Activated CD8-positive, alpha-beta T cell treated with anti-CD3 and anti-CD28 coated beads, Interleukin-2, amount 10 ng/mL, durations not matched to agents 7 days and 5 days (primary cell): ENCODE measurements at places on chromosomes 5 and 9. TPM values are rescaled to one million over a fixed set of nuclear protein-coding genes. Genes with fewer than 3 reads are reported as not detected.
A peak's percentile ranks its signal among the peaks of the same experiment; 100 is the strongest.

GRCh38 chr5:109888989-109889388, 199.3 kb downstream of the MAN2A1 start:
- no peaks in the 10 kb centered on the region for H3K27me3 ChIP-seq
- H3K4me1 ChIP-seq = no peaks in the 10 kb centered on the region
- H3K4me3 ChIP-seq = no peak overlapping the region
- DNase-seq = no peak

The SPATA31D4 gene
- total RNA-seq = not detected

DNA sequence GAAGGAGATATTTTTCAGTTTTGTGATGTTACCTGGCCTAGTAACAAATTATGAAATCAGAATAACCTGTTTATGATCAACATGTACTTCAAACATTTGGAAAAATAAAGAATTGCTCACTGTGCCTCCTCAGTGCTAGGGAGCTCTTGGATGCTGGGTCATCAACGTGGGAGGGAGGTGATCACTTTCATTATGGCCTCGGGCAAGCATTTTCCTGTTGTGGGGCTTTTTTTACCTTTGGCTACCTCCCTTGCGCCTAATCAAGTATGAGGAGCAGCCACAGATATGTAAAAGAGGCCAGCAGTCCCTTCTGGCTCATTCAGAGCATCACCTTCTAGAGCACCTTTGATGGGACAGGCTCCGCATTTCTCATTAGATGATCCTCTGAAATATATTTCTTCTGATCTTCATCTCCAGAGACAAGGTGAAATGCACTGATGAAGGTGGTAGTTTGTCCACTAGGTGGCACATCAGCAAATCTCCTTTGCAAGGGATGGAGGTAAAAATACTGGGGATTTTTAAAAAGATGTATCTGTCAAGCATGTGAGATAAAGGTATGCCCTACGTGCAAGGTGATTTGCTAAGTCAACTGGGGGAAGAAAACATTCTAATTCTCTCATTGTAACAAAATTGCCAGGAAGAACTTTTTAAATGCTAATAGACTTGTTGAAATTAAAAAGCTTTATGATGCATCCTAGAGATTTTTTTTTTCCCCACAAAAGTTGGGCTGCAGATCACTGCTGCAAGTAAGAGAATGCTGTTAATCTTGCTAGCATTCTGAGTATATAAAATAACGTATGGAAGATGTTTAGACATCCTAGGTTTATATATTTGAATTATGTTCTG, 218.2 kb downstream of the MAST4 start:
- no peak overlapping the region for H3K27ac ChIP-seq
- no peaks in the 10 kb centered on the region for H3K36me3 ChIP-seq
- DNase-seq = peak; percentile 74
- H3K4me3 ChIP-seq = no peak overlapping the region
- peaks cover 4% of the 10 kb centered on the region for H3K27me3 ChIP-seq

GRCh38 chr5:6731465-6732237, 18.4 kb downstream of the TENT4A start:
- H3K36me3 ChIP-seq = peaks cover 39% of the 10 kb centered on the region
- no peak overlapping the region for H3K27ac ChIP-seq
- peaks cover 88% of the 10 kb centered on the region for H3K4me1 ChIP-seq
- no peak for DNase-seq
- no peaks in the 10 kb centered on the region for H3K27me3 ChIP-seq

- peak; percentile 48 for DNase-seq
- H3K27ac ChIP-seq = peak overlapping the region; percentile 40
- no peaks in the 10 kb centered on the region for H3K27me3 ChIP-seq
- no peak overlapping the region for H3K4me3 ChIP-seq
These were observed 133.7 kb upstream of the IQGAP2 start for GRCh38 chr5:76269259-76269931.

The GFI1B gene
- not detected for total RNA-seq

The KCNIP1 gene
- not detected for total RNA-seq

- peaks cover 2% of the 10 kb centered on the region for H3K27me3 ChIP-seq
- no peak for DNase-seq
These were observed 20.7 kb upstream of the STX17 start for GRCh38 chr9:99885747-99886146.

GRCh38 chr5:179177711-179178575, 117.8 kb downstream of the ZNF354C start:
- no peak overlapping the region for H3K27ac ChIP-seq
- no peak overlapping the region for H3K4me3 ChIP-seq
- H3K27me3 ChIP-seq = no peaks in the 10 kb centered on the region
- H3K4me1 ChIP-seq = peaks cover 8% of the 10 kb centered on the region
- no peaks in the 10 kb centered on the region for H3K36me3 ChIP-seq

GRCh38 chr9:89494199-89494598, 3.7 kb downstream of the SEMA4D start:
- DNase-seq = no peak
- peak overlapping the region; percentile 92 for H3K4me3 ChIP-seq
- peaks cover 75% of the 10 kb centered on the region for H3K4me1 ChIP-seq
- H3K27ac ChIP-seq = peak overlapping the region; percentile 58

GRCh38 chr5:173973616-173973969, 15.4 kb upstream of the C5orf47 start:
- no peaks in the 10 kb centered on the region for H3K36me3 ChIP-seq

DNA sequence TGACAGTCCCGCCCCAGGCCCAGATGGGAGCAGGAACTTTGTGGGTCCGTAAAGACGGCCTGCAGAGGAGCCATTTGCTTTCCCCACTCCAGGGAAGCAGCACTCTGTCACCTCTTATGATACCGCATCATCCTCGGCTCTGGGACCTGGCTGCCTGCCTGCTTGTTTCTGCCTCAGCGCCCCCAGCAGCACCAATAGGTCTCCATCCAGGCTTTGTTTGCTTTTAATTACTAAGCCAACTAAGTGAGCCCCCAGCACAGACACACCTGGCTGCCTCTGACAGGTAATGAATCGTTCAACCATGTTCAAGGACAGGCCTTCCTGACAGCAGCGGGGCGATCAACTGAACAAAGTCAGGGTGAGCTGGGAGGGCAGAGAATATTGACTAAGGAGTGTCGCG, 141.4 kb downstream of the C5orf15 start:
- peaks cover 3% of the 10 kb centered on the region for H3K27me3 ChIP-seq
- no peaks in the 10 kb centered on the region for H3K36me3 ChIP-seq
- no peak overlapping the region for H3K4me3 ChIP-seq
- no peak for DNase-seq
- no peak overlapping the region for H3K27ac ChIP-seq
- peaks cover 29% of the 10 kb centered on the region for H3K4me1 ChIP-seq

DNA sequence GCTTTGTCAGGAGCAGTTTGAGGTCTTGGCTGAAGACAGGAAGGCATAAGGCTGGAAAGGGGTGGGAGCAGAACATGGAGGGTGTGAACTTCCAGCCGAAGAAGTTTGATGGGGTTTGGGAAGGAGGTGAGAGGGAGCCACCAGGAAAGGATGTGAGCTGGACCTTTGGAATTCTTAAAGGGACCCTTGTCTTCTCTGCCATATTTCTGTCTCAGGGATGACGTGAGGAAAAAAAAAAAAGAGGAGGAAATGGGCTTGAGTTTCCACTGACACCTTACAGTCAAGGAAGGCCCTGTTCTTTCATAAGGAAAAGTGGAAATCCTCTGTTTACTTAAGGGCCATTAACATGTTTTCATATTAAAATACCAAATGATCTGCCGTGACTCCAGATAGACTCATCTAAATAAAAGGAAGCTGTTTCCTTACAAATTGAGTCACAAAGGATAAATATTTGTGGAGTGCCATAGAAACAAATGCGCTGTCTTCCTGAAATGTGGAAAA, 132.1 kb downstream of the PALM2AKAP2 start:
- H3K36me3 ChIP-seq = no peaks in the 10 kb centered on the region
- H3K27ac ChIP-seq = no peak overlapping the region
- no peak for DNase-seq
- H3K27me3 ChIP-seq = peaks cover 4% of the 10 kb centered on the region

DNA sequence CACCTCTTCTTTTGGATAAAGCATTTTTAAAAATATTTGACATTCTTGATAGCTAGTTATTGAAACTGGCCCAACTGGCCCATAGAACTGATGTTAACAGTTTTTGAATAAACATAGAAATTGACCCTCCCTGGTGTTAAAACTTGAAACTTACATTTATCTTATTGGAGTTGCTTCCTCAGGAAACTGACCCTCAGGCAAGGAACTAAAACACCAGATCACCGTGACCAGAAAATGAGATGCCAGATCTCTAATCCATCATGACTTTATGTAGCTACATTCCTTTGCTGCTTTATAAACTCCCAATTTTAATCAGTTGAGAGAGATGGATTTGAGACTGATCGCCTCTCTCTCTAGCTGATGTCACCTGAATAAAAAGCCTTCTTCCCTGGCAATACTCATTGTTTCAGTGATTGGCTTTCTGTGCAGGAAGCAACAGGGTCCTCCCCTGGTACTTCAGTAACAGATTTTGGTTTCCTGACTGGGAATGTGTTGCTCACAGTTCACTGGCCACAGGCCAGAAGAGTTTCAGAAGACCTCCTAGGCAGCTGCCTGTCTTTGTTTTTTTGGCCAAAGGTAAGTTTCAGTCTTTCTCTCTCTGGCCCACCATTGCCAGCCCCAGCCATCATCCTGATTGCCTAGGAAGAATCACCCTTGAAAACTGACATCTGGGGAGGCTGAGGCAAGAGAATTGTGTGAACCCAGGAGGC, 212.4 kb downstream of the DTWD2 start:
- no peak overlapping the region for H3K4me3 ChIP-seq
- H3K27me3 ChIP-seq = no peaks in the 10 kb centered on the region
- no peak for DNase-seq
- H3K36me3 ChIP-seq = no peaks in the 10 kb centered on the region
- H3K4me1 ChIP-seq = no peaks in the 10 kb centered on the region
- H3K27ac ChIP-seq = no peak overlapping the region

- peak overlapping the region; percentile 99 for H3K27ac ChIP-seq
- H3K4me3 ChIP-seq = no peak overlapping the region
- no peaks in the 10 kb centered on the region for H3K27me3 ChIP-seq
- H3K4me1 ChIP-seq = peaks cover 78% of the 10 kb centered on the region
These were observed 178.0 kb upstream of the DMAC1 start for GRCh38 chr9:7977586-7977985.

GRCh38 chr5:135216471-135217343, 182.3 kb downstream of the MACROH2A1 start:
- H3K4me1 ChIP-seq = no peaks in the 10 kb centered on the region
- H3K36me3 ChIP-seq = no peaks in the 10 kb centered on the region
- no peak overlapping the region for H3K4me3 ChIP-seq
- no peak overlapping the region for H3K27ac ChIP-seq
- H3K27me3 ChIP-seq = peaks cover 16% of the 10 kb centered on the region

- H3K36me3 ChIP-seq = peaks cover 5% of the 10 kb centered on the region
- DNase-seq = peak; percentile 56
- H3K4me1 ChIP-seq = peaks cover 40% of the 10 kb centered on the region
- peaks cover 4% of the 10 kb centered on the region for H3K27me3 ChIP-seq
- H3K27ac ChIP-seq = peak overlapping the region; percentile 98
These were observed 425 bp downstream of the PTPA start for GRCh38 chr9:129111528-129112151.

The HACD4 gene
- 13.3 TPM for total RNA-seq

- no peak overlapping the region for H3K4me3 ChIP-seq
- no peaks in the 10 kb centered on the region for H3K4me1 ChIP-seq
- peaks cover 3% of the 10 kb centered on the region for H3K27me3 ChIP-seq
- no peaks in the 10 kb centered on the region for H3K36me3 ChIP-seq
- H3K27ac ChIP-seq = no peak overlapping the region
These were observed 104.6 kb downstream of the CACNA1B start for GRCh38 chr9:137982200-137982599.

- H3K36me3 ChIP-seq = peaks cover 69% of the 10 kb centered on the region
- no peaks in the 10 kb centered on the region for H3K27me3 ChIP-seq
- DNase-seq = no peak
- H3K4me3 ChIP-seq = peak overlapping the region; percentile 3
These were observed 52.0 kb downstream of the FYB1 start for GRCh38 chr5:39167141-39167971.

DNA sequence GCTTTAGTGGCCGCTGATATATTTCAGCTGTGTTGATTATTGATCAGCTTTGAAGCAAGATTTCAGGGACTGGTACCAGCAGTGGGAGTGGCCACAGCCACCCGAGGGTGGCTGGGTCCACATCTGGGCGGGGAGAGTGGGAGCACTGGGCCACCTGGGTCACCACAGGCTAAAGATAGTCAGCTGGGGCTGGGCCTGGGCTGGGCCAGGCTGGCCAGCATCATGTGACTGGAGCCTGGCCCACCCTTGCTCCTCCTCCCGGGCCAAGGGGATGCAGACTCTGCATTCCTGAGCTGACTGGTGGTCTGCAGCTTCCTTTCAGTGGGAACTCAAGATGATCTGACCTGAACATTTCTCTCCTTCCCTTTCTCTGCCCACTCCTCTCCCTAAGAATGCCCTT, 27.1 kb downstream of the LARP1 start:
- no peak for DNase-seq
- H3K4me3 ChIP-seq = no peak overlapping the region
- H3K36me3 ChIP-seq = peaks cover 13% of the 10 kb centered on the region

DNA sequence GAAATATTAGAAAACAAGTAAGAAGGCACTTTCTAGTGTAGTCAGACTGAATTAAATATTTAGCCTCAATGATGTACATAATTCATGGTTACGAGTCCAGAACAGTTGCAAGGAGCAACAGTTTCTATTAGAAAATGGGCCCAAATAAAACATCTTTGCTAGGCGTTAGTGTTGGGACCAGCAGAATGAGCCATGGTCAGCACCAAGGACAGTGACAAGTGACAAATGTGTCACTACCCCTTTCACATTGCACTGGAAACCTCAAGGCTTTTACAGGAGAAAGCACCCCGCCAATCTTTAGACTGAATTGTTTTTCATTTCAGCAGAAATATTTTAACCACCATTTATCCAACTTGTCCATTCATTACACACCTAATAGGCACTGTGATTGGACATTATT, 301.3 kb upstream of the ADCY2 start:
- no peak overlapping the region for H3K27ac ChIP-seq
- DNase-seq = peak; percentile 28
- H3K4me3 ChIP-seq = no peak overlapping the region
- H3K36me3 ChIP-seq = no peaks in the 10 kb centered on the region
- no peaks in the 10 kb centered on the region for H3K4me1 ChIP-seq

The C6 gene
- total RNA-seq = not detected

DNA sequence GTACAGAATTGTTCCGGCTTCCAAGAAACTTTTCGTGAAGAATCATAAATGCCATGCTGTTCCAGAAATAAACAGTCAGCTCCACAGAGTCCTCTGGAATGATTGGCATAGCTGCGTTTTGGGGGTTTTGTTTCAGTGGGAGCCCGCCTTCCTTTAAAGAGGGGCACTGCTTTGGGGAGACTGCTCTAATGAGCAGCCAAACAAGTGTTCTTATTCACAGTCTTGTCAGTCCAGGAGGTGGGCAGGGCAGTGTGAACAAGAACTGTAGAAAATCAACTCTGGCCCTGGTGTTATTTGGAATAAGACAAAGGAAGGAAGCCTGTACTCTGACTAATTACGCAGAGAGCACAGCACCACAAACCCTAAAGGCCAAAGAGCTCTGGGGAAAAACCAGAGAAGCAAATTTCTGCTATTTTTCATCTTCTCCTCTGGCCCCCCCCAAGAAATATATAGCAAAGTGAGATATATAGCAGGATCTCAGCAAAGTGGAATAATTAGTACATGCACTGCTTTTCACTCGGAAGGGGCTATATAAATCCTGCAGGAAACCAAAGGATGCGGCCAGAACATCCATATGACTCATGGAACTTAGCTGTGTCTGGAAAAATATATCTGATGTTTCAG, 92.9 kb downstream of the GLDC start:
- H3K4me3 ChIP-seq = no peak overlapping the region
- H3K4me1 ChIP-seq = no peaks in the 10 kb centered on the region
- no peak overlapping the region for H3K27ac ChIP-seq
- DNase-seq = no peak

GRCh38 chr5:172115541-172115982, 72.5 kb downstream of the STK10 start:
- DNase-seq = peak; percentile 61
- peaks cover 86% of the 10 kb centered on the region for H3K4me1 ChIP-seq
- H3K27ac ChIP-seq = peak overlapping the region; percentile 97
